Activated CD8-positive, alpha-beta memory T cell treated with anti-CD3 and anti-CD28 coated beads, Interleukin-2, amount 50 U/mL, for 48 hours (primary cell): ENCODE measurements at places on chromosomes 1 and 21.

GRCh38 chr1:55337801-55338447, 122.8 kb upstream of the USP24 start:
- no peak for DNase-seq

DNA sequence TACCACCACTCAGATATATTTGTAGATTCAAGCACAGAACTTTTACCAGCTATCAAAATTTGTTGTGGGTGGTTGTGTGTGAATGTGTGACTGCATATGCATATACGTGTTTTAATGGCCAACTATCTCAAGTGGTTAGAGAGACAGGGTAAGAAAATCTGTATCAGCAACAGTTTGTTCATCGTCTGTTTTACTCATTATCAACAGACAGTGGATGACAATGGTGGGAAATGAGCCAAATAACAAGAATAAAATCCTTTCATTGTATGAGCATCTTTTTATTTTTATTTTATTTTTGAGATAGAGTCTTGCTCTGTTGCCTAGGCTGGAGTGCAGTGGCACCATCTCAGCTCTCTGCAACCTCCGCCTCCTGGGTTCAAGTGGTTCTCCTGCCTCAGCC, 22.7 kb upstream of the DYNLT5 start:
- DNase-seq = no peak

DNA sequence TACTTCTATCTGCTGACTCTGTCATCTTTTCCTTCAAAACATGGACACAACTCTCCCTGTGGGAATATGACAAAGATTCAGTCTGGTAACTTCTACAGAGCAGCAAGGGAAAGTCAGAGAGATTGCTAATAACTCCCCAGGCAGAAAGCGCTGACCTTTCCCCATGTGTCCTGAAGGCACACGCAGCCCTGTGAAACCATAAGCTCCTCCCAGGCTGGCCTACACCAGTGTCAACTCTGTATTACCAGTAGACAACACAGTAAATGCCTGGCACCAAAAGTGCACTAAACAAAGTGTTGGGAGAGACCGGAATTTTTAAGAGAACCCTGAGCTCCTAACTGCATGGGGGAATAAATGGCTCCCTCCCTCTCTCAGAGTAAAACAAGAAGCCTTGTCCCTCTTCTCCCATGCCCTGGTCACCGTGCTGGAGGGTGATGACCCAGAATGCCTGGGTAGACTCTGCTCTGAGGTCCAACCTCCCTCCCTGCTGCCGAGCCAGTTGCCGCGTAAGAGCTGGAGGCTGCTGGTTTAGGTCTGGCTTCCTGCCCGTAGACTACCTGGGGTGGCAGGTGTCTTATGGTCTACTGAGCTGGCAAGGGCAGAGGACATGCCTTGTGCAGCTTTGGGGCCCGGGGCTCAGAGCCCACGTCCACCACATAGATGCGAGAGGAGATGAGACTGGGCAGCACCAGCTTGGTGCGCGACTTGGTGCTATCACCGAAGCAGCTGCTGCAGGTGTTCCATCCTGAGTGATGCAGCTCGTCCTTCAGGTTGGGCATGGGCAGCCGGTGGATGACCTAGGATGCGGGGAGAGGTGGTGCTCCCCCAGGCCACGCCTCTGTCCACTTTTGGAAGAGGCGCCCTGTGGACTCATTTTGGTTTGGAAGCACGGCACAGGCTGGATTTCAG, 3.9 kb downstream of the SELENBP1 start:
- no peak for DNase-seq

- no peak for DNase-seq
Observed at GRCh38 chr1:53502641-53503432, 43.6 kb downstream of the DMRTB1 start.

DNA sequence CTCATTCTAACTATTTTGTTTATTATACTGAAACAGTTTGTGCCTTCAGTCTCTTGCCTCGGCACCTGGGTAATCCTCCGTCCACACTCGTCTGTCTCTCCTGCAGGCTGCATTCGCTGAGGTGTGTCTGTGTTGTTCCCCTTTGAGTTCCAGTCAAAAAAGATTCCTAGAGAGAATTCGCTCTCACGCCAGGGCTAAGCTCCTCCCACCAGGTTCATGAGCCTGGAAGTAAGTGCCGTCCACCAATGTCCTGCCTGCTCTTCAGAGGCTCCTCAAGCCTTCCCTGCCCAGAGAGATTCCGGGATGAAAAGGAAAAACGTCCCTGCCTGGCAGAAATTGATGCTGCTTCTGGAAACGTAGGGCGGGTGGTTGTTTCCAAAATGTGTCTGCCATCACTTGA, 12.9 kb downstream of the KIAA2013 start:
- no peak for DNase-seq

DNA sequence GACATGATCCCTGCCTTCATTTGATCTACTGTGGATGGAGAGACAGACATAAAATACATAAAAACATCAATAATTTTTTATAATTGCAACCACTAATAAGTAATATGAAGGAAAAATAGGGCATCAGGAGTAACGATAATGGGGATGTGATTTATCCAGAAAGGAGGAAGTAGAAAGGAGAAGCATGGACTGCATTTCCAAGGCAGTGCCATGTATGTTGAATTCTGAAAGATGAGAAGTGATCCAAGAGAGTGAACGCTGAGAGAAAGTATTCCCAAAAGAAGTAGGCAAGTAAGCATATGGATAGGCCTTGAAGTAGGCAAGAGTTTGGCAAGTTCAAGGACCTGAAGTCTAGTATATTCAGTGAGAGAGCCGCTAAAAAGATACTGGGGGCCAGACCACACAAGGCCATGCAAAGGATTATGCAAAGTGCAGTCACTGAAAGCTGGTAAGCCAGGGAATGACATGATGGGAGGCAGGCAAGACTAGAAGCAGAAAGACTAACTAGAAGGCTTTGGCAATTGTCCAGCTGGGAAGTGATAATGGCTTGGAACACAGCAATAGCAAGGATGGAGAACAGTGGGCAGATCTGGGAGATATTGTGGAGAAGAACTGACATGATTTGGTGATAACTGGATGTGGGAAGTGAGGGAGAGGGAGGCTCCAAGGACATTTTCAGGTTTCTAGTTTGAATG, 85.9 kb downstream of the TM2D1 start:
- DNase-seq = no peak

DNA sequence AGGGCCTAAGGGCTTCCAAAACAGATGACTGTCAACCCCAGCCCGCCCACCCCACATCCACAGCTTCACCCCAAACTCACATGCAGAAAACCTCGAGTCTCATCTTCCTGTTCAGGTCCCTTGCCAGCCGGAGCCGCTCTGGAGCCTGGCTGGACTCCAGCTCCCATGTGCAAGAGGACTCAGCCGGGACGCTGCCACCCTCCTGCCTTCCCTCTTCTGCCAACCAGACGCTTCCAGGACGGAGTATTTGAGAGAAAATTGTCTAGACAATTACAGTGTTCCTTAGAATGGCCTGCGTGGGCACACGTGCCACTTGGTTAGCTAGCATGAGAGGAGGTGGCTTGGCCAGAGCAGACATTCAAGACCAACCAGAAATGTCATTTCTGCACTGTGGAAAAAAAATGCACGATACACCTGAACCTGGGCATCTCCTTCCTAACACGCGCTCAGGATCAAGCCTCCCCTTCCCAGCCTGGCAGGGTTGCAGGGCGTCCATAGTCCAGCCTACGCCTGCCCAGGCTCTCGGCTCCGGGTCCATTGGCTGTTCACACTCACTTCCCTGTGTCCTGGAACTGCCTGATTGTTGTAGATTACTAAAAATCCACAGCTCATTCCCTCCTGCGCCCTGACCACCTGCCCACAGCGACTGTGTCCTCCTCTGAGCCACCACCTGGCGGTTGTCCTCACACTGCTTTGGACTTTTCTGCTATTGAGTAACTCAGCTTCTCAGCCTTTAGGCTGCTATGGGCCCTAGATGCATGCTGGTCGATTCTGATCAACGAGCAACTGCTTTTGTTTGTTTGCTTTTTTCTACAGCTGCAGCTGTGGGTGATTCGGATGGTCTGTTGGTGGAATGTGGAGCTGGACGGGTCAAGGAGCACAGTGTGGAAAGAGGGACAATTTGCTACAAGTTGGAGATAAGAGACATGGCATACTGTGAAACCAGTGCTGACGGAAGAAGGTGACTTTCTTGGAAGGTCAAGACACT, at the start of gene CLDN14:
CLDN14 (minus strand) TSS at position 708 of the 988 bp plus-strand sequence. CDS start 18,427 bp downstream, outside the sequence.
- DNase-seq = no peak

DNA sequence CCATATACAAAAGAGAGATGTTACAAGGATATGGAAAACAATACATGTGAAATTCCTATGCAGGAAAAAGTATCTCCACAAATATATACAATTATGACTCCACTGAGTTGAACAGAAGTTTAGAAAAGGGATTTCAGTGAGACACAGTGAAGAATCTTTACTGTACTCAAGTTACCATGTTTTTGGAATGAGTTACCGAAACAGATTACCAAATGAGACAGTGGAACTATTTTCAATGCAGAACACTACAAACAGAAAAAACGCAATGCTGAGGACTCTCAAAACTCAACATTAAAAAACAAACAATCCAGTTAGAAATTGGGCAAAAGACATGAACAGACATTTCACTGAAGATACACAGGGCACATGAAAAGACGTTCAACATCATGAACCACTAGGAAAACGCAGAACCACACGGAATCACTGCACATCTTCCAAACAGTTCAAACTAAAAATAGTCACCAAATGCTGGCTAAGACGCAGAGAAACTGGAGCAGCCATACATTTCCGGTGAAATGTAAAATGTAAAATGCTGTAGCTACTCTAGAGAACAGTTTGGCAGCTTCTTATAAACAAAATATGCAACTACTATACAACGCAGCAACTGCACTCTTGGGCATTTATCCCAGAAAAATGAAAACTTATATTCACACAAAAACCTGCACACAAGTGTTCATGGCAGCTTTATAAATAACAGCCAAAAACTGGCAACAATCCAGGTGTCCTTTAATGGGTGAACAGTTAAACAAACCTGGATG, 118.7 kb downstream of the UBR4 start:
- no peak for DNase-seq

- DNase-seq = no peak
Observed at GRCh38 chr1:201515062-201515750, 8.3 kb upstream of the CSRP1 start.

DNA sequence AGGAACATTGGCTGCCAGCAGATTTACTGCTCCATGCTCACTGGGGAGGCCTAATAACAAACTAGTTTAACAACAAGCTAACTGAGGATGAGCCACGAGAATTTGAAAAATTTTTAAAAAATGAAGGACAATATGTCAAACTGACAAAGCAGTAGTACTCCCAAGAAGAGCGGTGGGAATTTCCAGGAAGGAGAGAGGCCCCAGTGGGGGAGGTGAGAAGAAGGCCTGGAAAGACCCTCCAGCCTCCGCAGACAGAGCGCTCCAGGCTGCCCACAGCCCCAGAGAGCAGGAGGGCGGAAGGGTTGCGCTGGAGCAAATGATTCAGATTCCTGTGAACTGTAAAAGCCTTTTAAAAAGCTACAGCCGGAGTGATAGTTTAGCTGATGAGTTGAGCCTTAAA, 78.5 kb downstream of the SIPA1L2 start:
- no peak for DNase-seq

DNA sequence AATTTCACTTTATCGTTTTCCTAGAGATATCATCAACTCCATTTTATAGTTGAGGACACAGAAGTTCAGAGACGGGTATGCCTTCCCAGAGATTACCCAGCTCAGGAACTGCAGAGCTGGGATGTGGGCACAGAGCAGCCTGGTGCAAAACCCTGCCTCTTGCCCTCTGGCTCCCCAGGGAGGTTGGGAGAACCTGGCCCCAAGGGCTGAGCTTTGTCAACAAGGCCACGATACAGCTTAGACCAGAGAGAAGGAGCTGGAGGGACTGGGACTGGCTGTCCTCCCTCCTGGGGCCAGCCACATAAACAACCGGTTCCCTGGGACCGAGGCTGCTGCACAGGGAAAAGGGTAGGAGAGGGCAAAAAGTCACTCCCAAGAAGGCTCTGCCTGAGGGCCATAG, 3.8 kb downstream of the RIMS3 start:
- no peak for DNase-seq

DNA sequence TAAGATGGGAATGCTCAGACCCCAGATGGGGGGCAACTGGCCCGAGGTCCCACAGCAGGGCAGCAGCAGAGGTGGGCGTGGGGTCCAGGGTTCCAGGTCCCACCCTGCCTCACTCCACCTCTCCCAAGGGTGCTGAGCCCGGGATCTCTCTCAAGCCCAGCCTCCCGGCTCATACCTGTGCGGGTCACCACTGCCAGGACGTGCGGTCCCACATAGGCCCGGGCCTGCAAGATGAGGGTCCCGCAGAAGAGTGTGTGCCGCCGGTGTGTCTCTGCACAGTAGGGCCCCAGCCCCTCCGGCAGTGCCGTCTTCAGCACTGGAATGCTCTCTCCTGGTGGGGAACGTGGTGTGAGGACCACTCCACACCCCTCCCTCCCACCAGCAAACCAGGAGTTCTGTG, 14.9 kb downstream of the ATP13A2 start:
- no peak for DNase-seq

DNA sequence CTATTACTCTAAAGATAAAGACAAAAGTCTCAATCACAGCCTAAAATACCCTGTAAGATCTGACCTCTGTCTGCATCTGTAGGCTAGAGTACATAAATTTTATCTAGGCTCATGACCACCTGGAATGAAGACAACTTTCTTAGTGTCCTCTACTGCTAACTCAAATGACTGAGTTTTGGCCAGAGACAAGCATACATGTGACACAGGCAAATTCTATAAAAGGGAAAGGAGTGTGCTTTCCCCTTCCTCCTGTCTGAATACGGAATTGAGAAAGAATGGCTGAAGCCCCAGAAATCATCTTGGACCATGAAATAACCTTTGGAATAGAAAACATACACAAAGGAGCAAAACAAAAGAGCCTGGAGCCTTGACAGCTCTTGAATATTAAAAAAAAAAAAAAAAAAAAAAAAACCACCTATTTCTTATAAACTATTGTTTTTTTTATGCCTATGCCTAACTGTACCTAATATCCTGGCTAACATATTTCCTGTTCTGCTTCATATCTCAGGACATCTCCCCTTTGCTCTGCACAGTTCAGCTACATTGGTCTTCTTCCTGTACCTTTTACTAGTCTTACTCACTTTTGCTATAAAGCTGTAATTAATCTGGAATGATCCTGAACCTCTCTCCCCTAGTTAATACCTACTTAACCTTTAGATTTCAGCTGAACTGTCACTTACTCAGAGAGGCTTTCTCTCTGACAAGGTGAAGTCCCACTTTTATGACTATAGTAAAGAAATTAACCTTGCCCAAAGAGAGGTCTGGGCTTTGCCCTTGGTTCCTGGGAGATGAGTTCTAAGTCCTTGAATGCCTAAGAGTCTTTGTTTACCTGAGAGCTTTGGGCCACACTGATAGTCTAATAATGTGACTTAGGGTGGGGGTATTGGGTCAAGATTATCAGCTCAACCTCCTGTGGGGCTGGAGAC, 16.1 kb downstream of the UCHL5 start:
- DNase-seq = no peak
